Naive thymus-derived CD4-positive, alpha-beta T cell (primary cell): ENCODE measurements at places on chromosomes 4 and X.

DNA sequence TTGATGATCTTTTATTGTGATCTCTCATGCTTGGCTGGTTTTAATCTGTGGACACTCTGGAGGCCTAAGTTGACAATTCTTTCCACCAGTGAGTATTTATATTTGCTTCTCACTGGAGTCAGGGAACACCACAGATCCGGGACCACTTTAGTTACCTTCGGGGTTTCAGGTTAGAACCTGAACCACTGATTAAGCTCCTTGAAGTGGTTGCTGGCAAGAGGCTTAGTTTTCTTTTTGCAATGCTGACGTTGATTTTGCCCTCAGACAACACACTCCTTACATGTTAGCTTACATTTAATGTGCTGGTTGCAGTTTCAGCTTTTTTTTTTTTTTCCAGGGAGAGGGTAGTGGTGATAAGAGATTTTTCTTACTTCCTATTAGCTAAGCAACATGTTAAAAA lies 10.5 kb upstream of the ZNF330 start:
- DNase-seq: no peak

DNA sequence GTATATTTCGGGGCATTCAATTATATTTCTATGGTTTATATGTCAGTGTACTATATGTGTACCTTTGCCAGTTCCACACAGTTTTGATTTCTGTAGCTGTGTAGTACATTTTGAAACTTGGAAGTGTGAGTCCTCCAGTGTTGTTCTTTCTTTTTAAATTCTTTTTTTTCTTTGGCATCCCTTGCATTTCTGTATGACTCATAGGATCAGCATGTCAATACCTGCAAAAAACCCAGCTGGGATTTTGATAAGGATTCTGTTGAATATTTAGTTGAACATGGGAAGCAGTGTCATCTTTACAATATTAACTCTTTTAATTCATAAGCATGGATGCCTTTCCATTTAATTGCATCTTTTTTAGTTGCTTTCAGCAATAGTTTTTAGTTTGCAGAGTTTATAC lies 100.0 kb downstream of the SH3BGRL start:
- no peak for DNase-seq

DNA sequence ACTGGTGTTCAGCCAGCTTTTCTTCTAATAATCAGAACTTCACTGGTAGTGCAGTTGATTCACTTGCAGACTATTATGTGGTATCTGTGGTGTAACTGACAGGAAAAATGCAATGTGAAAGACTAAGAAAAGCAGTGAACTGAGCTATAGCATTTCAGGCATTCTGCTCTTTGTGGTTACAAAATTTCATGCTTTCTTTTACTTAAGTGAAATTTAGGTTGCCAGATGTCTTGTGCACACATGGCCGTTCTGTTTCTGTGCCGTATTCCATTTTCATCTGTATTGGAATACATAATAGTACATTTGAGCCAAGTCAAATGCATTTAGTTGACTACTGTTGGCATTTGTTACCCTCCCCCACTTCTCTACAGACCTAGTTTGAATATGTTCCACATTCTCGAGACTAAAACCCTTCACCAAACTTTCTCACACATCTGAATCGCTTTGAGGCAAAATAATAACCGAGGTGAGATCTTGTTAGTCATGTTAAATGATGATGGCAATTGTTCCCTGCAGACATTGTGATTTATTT lies 8.2 kb downstream of the RTL3 start:
- no peak for DNase-seq

DNA sequence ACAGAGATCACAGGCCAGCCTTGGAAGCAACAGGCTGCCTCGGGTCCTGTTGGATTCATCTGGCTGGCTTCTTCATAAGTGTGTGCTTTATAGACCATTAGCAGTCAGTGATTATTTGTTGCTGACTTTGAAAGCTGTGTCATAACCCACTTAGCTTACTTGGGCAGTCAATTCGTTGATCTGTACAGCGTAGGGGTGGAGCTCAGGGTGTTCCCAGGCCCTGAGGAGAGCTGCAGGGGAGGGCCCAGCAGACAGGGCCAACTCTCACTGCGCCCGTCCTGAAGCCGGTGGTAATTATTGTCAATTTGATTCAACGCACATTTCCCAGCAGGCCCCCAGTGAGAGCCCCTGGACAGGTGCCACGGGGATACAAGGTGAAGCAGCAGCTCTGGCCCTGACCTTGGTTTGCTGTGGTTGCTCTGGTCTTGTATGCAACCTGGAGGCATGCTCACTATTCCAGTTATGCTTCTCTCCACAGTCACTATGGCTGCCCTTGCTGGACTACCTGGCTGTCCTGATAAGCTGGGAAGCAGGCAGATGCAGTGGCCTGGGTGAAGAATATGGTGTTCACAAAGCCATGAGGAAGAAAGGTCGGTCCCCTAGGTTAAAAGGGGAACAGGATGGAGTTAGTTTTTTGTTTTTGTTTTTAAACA lies 40.1 kb upstream of the HMGB3 start:
- no peak for DNase-seq
